ENCODE measurements at places on chromosomes 1 and 21.

- DNase-seq = no peak
Observed at GRCh38 chr1:245099401-245099800, 55.4 kb upstream of the KIF26B start.

GRCh38 chr1:167273027-167273800, 52.5 kb downstream of the POU2F1 start:
- no peak for DNase-seq

DNA sequence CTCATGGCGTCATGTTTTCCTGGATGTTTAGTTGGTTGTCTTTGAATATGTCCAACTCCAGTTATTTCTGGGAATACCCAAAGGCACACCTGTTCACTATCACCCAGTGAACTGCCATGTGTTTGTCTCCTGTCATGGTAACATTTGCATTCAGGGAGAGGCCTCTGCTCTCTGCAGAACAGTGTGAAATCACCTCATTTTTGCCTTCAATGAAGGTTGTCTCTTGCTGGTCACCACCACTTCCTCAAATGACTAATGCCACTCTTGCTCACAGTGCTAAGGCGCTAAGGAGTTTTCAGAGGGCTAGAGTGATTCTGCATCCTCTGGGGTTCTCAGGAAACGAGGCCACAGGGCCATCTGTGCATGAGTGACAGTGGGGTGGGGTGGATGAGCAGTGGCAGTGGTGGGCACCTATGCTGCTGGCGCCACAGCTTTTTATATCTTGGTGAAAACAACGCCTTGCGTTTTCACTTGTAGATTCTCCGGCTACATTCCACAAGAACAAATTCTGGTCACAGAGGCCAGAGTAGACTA, 60.0 kb upstream of the ATP5PO start:
- DNase-seq = peak; percentile 67

DNA sequence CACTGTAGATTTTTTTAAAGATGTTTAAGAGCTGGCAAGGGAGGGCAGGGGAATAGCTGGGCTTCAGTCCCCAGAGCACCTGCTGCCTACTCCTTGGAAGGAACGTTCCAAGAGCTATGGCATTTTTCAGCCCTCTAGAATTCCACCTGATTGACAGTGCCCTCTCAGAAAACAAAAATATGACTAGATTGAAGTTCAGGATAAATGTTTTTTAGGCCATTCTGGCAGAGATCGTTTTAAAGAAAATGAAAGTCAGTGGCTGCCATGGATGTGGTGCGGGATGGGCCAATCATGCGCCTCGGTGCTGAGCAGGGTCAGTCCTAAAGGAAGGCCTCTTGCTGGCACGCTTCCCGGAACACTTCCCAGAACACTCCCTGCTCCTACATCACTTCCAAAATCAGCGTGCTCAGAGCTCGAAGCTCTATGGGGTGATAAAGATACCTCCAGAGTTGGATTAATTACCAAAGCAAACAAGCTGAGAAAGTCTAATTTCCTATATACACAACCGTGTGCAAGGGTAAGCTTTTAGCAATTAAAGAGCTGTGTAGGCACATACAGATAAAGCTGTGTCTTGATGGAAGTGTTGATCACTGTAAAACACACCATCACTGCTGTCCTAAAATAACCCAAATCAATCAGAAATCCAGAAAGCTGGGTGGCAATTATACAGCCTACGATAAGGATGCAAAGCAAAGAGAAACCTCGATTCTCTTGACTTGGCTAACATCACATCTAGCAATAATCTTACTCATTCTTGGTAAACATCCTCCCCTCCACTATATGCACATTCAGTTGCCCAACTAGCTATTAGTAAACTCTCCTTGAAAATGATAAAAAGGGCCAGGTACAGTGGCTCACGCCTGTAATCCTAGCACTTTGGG, 34.6 kb downstream of the TGFBR3 start:
- no peak for DNase-seq

GRCh38 chr1:13775916-13776315, 75.9 kb downstream of the PRDM2 start:
- no peak for DNase-seq

DNA sequence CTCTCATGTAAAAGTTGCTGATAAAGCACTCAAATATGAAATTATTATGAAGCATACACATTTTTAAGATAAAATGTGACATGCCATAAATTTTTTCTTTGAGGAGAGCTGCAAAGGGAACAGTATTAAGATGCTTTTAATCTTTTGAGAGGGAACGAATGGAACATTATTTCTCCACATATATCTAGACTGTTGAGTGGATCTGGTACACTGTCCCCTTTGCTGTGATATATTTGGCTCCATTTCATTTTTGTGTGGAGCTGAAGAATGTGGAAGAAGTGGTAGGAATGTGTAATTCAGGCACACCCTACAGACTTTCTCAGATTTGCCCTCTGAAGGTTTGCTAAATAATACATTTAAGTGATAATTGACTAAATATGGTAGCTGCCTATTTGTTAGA, 31.7 kb downstream of the PGM1 start:
- DNase-seq = no peak
